ENCODE measurements at places on chromosomes 1 and 21.

DNA sequence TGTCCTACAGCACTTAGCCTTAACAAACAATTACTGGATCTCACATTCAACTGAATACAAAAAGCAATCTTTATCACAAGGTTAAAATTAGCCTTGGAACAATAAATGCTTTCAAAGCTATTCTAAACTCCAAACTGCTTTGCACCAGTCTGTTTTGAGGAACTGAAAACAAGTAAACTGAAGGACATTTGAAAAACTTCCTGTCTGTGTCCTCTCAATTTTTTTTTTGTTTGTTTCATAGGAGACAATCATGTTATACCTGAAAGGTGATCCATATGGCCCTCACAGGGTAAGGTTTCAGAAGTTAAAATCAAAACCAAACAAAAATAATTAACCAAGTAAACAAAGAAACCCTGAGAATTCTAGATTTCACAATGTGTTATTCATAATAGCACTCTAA is 459.1 kb downstream of the DPYD start:
- DNase-seq = no peak

DNA sequence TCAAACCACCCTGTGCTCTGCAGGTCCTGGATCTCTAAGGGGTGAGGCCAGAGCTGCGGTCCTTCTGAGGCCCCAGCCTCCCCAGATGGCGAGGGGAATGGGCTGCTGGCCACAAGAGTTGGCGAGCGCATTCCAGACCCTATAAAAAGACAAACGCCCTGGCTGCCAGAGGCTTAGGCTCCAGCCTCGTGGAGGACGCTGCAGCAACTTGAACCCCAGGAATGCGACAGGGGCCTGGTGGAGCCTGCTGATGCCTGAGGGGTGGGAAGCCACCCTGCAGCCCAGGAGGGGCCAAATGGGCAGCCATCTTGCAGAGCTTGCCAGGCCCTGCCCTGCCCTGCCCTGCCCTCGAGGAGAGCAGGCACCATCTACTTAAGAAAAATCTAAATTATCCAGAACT is 8.6 kb downstream of the CACNA1S start:
- DNase-seq = no peak

DNA sequence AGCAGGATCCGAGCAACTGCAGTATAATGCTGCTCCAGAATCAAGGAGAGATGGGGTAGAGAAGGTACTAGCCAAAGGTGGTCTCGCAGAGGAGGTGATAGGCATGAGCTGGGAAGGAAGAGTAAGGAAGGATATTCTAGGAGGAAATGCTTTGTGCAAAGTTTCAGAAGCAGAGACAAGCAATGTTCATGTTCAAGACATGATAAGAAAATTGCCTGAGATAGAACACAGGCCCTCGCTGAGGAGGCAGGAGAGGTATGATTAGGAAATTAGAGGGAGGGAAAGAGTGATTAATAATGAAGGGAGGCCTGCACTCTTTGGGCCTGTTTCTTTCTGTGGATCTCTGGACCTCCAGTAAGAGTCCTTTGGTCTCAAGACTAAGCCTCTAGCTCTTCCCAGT is 12.9 kb upstream of the ETV3 start:
- no peak for DNase-seq

DNA sequence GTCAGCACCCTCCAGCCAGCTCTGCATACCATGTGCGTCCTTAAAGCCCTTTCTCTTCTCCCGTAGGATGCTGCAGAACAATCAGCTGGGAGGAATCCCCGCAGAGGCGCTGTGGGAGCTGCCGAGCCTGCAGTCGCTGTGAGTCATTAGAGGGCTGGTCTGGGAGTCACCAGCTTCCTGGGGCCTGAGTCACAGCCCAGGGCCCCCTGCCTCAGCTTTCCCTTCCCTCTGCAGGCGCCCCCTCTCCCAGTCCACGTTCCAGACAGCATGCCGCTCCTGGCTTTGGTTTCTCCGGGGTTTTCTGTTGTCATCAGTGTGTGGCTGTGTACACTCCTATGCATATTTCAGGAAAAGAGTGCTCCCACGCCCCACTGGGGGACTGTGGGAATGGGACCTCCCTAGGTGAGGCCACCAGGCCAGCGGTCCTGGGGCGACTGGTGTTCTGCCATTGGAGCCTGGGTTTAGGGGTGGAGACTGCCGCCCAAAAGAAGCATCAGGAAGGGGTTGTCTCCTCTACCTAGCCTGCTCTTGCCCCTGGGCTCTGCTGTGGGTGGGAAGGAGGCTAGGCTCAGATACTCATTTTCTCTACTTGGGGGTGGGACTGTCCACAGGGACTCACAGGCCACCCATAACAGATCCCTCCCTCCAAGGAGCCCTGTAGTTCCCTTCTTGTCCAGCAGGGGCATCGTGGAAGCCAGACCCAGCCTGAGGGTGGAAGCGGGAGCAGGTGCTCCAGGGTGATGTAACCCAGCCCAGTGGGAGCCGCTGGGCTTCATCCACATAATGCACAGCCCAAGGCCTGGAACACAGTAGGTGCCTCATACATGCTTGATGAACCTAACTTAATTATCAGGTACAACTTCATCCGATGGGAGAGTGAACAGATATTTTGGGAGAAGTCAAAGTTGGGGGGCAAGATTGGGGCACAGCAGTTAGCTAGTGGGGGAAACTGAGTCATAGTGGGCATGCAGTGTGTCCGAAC is 42.5 kb downstream of the LGR6 start:
- DNase-seq = peak; percentile 42

- no peak for DNase-seq
Observed at GRCh38 chr21:45267390-45267760, 20.3 kb downstream of the POFUT2 start.

DNA sequence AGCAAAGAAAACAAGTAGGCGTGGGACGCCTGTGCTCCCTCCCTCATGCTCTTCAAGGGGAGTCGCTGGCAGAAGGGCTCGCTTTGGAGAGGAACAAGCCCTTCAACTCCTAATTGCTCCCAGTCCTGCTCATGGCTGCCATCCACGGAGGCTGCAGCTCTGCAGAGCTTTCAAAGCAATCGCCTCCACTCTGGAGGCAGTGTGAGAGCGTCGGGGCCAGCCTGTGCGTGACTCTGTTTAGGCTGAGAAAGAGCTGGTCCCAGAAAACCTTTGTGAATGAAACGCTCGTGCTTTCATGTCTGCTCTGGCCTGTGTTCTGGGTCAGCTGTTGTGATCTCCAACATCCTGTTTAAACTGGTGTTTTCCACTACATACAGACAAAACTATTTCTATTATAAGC is 23.9 kb upstream of the RUNX1 start:
- DNase-seq = no peak

GRCh38 chr21:26572702-26573381 is at the start of gene CYYR1:
TSS of gene CYYR1 (minus strand) at chr21:26573286. CDS start at chr21:26572940, 346 bp downstream.
- DNase-seq = no peak

- DNase-seq = no peak
Observed at GRCh38 chr1:33814166-33814565, 49.7 kb upstream of the HMGB4 start.

GRCh38 chr21:39900491-39900890 is 33.3 kb downstream of the PCP4 start:
- no peak for DNase-seq

- no peak for DNase-seq
Observed at GRCh38 chr1:236716160-236716559, 29.9 kb downstream of the ACTN2 start.

GRCh38 chr1:214551436-214552173 is at the start of gene PTPN14:
TSS of gene PTPN14 (minus strand) at chr1:214551602. CDS start at chr1:214464803, 86,799 bp downstream.
- no peak for DNase-seq

DNA sequence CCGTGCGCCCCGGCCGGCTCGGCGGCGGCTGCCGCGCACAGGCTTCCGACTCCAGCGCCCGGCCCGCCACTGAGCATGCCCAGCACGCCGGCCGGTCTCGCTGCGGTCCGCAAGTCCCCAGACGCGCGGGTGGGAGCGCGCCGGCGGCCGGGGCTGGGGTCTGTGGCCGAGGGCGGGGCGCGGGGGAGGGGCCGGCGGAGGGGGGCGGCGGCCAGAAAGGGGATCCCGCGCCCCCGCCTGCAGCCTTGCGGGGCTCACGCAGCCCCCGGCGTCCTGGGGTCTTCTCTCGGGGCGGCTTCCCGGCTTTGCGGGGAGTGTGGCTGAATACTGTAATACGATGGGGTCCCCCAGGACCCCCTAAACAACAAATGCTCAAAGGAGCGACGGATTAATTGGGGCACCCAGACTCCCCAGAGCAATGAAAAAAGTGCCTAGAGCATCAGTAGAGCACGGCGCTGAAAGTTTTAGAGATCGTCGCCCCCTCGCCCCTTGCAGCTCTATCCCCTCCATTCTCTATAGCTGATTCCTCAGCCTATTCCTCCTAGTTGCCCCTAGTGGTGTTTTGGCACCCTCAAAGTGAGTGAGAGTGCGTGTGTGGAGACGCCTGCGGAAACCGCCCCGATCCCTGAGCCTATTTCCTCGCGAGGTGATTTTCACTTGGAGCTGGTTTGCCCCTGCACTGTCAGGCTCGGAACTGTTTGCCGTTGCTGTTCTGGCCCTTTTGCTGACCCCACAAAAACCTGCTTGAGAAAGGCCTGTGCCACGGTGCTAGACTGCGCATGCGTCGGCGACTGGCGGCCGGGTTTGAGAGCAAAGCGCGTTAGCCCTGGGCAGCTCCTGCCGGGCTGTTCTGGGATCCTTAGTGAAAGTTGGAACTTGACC is at the start of gene VAV3:
Gene VAV3 (minus strand): TSS at position 71 of the 882 bp plus-strand sequence. CDS start 311 bp downstream, outside the sequence.
- no peak for DNase-seq

DNA sequence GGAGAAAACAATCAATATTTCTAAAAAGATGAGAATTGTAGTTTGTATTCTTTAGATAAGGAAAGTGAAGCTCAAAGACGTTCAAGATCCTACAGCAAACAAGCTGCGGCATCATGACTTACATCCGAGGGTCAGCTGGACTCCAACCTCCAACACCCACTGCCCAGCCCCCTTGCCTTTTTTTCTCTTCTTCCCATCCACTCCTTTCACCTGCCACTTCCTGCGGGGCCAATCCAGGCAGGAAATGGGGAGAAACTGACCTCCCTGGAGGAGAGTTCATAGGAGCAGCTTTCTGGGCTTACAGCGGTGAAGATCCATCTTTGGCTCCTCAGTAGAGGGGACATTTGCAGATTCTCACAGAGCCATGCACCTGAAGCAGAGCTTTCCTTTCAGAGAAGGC is 361.5 kb downstream of the PTPRU start:
- DNase-seq = no peak

DNA sequence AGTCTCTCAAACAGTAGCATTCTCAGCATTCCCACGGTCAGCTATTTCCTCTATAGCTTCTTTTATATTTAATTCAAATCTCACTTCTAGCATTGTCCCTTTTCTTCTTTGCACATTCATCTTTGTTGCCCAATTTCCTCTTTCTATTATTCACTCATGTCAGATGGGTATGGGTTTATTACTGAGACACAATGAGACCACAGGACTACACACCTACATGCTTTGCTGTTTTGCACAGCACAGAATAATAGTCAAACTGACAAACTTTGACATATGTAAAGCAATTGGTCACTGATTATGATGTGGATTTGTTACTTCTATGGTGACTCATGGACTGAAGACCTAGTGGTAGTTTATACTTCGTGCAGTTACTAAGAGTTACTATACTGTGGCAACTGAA is 5.8 kb upstream of the CD1C start:
- no peak for DNase-seq

DNA sequence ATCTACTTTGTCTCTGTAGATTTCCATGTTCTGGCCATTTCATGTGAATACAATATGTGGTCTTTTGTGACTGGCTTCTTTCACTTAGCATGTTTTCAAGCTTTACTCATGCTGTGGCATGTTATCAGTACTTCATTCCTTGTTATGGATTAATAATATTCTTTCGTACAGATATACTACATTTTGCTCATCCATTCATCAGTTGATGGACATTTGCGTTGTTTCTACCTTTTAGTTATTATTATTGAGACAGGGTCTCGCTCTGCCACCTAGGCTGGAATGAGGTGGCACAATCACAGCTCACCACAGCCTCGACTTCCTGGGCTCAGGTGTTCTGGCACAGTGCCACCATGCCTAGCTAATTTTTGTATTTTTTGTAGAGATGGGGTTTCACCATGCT is 21.4 kb downstream of the SFPQ start:
- no peak for DNase-seq

DNA sequence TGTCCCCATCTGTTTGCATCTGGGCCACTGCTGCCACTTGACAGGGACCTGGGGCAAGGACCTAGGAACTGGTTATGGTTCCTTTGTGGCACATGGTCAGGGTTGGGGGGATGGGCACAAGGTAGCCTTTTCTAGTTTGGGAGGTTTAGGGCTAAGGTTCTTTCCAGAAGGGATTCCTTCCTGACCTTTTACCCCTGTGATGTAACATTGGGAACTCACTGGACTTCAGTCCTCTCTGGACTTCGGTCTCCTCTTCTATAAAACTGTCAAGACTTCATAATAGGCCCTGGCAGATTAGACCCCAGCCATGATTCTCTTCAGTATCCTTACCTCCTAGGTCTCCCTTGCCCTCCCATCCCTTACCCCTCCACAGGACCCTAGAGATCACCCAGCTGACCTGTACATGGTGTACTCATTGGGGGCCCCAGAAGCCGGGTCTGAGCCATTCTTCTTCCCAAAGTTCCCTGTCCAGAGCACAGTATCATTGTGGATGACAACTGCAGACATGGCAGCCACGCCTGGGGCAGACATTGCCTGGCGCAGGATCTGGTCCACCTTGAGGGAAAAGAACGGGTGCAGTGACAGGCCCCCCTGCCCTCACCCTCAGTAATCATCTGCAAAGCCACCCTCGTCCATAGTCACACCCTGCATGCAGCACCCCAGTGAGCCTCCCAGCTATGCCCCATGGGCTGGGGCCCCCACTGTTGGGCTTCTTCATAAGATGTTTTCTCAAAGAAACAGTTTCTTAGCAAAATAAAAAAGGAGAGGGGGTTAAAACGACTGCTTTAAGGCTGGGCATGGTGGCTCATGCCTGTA is 12.9 kb downstream of the LACTBL1 start:
- no peak for DNase-seq

- no peak for DNase-seq
Observed at GRCh38 chr21:30372139-30372770, at the start of gene KRTAP13-2. TSS of gene KRTAP13-2 (minus strand) at chr21:30372271. CDS start at chr21:30372213, 58 bp downstream.

- no peak for DNase-seq
Observed at GRCh38 chr1:240816472-240816871, 204.5 kb upstream of the GREM2 start.

DNA sequence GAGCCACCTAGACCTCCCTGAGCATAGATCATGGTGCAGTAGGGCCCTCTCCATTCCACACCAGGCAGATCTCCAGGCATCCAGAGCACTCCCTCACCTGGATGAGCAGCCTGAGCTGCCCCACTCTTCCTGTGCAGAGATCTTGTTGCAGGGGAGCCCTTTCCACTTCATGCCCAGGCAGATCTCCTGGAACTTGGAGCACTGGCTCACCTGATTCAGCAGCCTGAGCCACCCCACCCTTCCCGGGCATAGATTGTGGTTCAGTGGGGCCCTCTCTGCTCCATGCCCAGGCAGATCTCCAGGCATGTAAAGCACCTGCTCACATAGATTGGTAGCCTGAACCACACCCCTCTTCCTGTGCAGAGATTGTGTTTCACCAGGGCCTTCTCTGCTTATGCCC is 78.0 kb downstream of the SEC16B start:
- no peak for DNase-seq

- no peak for DNase-seq
Observed at GRCh38 chr1:18927082-18927653, 24.8 kb upstream of the ALDH4A1 start.

GRCh38 chr1:154955039-154955717 is 721 bp downstream of the PBXIP1 start:
- DNase-seq = peak; percentile 96

GRCh38 chr1:174815474-174815908 is 184.3 kb upstream of the CACYBP start:
- DNase-seq = no peak

GRCh38 chr1:24896176-24896575 is 33.9 kb downstream of the RUNX3 start:
- DNase-seq = no peak

Measured in effector memory CD4-positive, alpha-beta T cell (primary cell).